ENCODE measurements at places on chromosomes 4 and X.

- no peak for DNase-seq
Observed at GRCh38 chrX:55742649-55743048, 25.1 kb downstream of the RRAGB start.

- DNase-seq, result no peak
Observed at GRCh38 chr4:24771241-24771640, 24.1 kb upstream of the SOD3 start.

DNA sequence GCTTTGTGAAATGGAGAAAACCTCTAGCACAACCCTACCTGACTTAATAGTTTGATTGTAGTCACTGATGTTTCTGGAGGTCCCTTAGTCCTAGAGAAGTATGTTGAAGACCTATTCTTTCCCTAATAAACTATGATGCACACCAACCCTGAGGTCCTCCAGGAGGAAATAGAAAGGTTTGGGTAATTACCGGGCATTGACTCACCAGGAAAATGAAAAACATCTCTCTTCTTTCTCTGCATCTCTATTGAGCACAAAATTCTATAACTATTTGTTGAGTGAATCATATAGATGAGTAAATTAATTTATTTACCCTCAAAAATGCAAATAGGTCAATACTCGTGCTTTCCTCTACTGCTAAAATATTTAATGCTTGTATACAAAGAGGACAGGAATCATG lies 582.4 kb upstream of the FAM241A start:
- DNase-seq, result no peak

- DNase-seq, result no peak
Observed at GRCh38 chr4:14768449-14768848, 233.8 kb upstream of the CPEB2 start.

DNA sequence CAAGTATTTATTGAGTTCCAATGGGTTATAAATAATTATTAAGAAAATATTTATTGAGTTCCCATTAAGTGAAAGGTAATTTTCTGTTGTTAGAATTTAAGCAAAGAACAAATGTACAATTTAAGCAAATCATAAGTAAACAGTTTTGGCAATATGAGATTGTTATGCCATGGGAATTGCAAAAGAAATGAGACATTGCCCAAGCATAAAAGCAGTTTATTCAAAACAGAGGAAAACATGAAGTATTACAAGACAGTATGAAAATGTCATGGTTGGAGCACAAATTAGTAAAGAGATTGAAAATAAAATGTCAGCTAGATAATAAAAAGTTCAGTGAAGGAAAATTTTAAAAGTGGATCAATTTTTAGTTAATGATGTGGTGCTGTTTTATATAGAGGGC lies 706.1 kb upstream of the EPHA5 start:
- DNase-seq, result no peak

GRCh38 chr4:24489870-24490269 lies 94.5 kb downstream of the DHX15 start:
- DNase-seq, result no peak

DNA sequence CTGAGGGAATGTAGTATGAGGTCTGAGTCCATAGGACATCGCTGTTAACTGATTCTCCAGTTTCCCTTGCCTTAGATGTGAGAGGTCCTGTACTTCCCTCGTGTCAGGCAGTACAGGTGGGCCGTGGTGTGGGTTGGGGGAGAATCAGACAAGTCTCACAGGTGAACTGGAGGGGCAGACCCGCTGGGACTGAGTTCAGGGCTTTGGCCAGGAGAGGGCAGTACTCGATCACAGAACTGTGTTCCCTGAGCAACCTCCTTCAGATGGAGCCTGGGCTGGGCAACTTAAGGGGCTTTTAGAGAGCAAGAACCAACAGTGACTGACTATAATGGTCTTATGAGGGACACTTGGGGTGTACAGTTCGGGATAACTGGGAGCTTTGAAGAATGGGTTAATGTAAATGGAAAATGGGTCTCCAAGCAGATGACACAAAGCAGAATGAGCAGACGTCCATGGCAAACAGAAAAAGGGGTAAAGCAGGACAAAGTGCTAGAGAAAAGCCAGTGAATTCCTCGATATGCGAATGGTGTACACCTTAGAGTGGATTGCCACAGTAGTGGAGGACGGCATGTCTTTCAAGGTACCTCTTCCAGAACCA lies 83.6 kb downstream of the CCNG2 start:
- DNase-seq, result peak; percentile 5

GRCh38 chr4:159169404-159170302 lies 66.8 kb downstream of the RAPGEF2 start:
- DNase-seq, result no peak

GRCh38 chr4:174464949-174465348 lies 57.3 kb downstream of the HPGD start:
- no peak for DNase-seq

- no peak for DNase-seq
Observed at GRCh38 chr4:100414016-100414790, 103.6 kb downstream of the EMCN start.

GRCh38 chrX:3271834-3272186 lies 74.6 kb downstream of the MXRA5 start:
- no peak for DNase-seq

- no peak for DNase-seq
Observed at GRCh38 chrX:79477691-79478090, 110.6 kb upstream of the ITM2A start.

GRCh38 chrX:115491766-115492165 lies 69.2 kb upstream of the PLS3 start:
- DNase-seq, result no peak

- DNase-seq, result no peak
Observed at GRCh38 chr4:121554382-121554781, 142.4 kb downstream of the ANXA5 start.

- no peak for DNase-seq
Observed at GRCh38 chr4:128955751-128956150, 137.6 kb downstream of the SCLT1 start.

DNA sequence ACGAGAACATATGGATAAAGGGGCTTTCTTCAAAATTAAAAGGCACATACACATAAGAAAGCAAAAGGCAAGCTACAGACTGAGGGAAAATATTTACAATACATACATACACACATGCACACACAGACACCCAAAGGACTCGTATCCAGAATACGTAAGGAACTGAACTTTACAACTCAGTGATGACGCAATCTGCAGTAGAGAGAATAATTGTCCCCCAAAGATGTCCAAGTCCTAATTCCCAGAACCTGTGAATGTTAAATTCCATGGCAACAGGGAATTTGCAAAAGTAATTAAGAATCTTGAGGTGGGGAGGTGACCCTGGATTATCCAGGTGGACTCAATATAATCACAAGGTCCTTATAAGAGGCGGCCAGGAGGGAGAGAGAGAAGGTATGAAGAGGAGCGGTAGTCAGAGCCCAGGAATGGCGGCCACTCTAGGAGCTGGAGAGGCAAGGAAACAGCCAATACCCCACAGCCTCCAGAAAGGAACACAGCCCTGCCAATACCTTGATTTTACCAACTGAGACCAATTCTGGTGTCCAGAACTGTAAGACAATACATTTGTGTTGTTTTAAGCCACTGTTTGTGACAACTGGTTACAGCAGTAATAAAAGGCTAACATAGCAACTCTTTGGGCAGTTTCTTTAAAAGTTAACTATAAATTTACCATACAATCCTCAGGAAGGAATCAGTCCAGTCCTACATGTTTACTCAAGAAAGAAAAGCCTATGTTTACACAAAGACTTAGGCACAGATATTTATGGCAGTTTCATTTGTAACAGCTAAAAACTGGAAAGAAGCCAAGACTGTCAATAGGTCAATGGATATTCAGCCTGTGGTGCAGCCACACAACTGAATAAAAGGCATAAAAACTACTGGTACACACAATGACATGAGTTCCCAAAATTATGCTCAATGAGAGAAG lies 27.3 kb upstream of the STS start:
- DNase-seq, result no peak

GRCh38 chr4:164027805-164028204 lies 533.3 kb downstream of the TMA16 start:
- no peak for DNase-seq

DNA sequence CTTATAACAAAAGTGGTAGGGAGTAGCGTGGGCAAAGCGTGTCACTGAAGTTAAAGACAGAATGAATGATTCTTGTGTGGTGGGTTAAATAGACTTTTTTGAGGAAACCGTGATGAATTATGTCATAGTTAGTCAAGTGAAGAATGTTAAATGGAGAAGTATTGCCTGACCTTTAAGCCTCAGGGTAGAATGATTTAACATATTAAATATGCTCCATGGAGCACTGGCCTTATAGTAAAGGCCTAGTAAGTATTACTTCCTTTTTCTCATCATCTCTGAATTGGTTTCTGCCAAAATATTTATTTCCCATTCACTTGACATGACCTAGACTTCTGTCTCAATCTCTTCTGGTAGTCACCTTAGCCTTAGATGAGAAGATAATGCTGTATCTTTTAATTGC lies 23.7 kb downstream of the MAGEB1 start:
- DNase-seq, result no peak

DNA sequence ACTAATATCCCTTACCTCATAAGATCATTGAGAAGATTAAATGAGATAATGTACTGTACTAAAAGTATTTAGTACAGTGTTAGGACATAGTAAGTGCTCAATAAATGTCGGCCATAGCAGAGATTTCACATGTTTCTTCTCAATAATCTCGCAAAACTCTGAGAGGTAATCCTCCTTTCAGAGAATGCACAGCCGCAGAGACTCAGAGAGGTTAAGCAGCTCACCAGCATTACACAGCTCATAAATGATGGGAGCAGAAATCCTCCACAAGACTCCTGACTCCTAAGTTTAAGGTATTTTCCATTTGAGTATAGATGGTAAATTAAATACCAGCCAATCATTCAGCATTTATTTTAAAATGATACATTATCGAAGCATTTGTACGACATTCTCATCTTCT lies 34.6 kb downstream of the FAM114A1 start:
- no peak for DNase-seq

- no peak for DNase-seq
Observed at GRCh38 chr4:2081540-2081939, 22.4 kb downstream of the NAT8L start.

DNA sequence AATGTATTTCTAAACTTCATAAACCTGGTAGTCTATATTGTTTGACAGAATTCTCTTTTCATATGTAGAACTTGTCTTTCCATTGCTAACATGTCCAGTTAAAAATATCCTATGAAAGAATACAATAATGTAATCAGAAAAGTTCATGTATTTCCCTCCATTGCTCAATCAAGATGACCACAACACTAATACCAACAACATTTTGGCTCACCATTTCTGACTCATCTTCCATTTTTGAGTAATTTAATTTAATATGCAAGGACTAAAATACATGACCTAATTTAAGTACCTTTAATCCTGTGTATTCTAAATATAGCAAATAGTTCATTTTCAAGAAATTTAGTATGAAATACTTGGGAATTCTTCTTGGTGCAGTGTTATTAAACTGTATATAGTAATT lies 239.5 kb upstream of the GPC4 start:
- no peak for DNase-seq

- DNase-seq, result no peak
Observed at GRCh38 chr4:128310266-128310697, 22.7 kb upstream of the PGRMC2 start.

DNA sequence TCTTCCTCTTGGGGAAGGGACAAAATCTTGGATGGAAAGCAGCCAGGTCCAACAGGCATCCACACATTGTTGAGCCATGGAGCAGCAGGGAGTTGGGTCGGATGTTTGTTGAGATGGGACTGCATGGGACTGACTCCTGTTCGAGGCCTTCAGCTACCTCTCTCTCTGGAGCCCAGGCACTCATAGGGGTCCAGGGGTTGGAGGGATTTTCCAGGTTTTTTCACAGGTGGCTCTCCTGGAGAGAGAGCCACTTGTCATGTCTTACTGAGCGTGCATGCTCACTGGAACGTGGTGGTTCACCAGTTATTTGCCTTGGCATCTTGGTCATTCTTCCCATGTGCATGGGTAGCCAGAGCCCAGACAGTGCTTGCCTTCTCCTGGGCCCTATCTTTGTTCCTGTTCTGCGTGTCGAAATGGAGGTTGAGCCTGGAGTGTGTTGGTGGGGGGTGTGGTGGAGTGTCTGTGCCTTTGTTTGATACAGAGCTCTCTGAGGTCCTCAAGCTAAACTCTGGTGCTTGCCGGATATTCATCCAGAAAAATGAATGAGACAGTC lies 60.6 kb downstream of the NBDY start:
- DNase-seq, result no peak

- DNase-seq, result no peak
Observed at GRCh38 chrX:153564047-153564606, 34.8 kb downstream of the CCNQ start.

DNA sequence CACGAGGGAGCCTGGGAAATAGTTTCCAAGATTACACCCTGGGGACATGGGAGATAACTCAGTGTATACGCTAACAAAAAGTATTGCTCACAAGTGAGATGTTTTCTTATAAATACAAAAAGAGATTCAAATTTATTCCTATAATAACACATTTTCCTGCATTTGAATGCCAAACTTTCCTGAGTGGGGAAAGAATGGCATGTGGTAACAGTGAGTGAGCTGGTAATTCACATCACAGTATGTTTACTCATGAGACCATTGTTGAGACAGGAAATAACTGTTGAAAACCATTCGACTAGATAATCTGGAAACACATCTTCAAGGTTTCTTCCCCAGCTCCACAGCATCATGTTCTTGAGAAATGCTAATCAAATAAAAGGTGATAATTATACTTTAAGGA lies 109.1 kb downstream of the TASL start:
- DNase-seq, result no peak

- no peak for DNase-seq
Observed at GRCh38 chr4:152382057-152382785, 153.7 kb downstream of the FBXW7 start.

DNA sequence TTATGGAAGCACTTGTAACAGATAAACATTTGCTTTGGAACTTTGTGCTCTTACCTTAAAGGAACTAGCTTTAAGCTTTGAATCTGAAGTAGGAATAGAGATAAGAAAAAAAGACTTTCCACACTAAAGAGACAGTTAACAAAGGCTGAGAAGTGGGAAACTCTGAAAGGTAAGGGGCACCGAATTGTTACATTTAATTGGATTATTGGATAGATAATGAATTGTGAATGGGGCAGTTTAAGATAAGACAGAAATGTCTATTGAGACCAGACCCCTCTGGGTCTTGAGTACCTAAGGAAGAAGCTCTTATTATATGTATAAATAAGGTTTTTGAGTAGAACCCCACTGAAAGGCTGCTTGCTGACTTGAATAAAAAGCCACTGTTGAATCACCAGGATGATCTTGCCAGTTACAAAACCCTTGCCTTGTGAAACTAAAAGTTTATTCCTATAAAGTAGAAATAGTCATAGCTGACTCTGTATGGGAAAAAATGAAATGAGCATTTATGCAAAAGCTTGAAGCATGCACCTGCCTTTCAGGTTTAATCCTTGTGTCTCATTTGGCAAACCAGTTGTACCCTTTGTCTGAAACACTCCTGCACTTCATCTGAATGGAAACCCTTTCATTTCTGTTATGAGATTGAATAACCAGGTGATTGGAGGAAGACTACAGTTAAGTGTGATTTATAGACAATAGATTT lies 423.2 kb downstream of the RPA4 start:
- DNase-seq, result no peak

GRCh38 chr4:189850239-189850856 lies 90.3 kb upstream of the FRG1 start:
- DNase-seq, result no peak

GRCh38 chrX:68710870-68711576 lies 63.6 kb downstream of the STARD8 start:
- no peak for DNase-seq
